ENCODE measurements at places on chromosomes 6 and 20. TPM values are rescaled to one million over a fixed set of nuclear protein-coding genes. Genes with fewer than 3 reads are reported as not detected.

Gene MYBL2
- total RNA-seq: under 0.01 TPM

DNA sequence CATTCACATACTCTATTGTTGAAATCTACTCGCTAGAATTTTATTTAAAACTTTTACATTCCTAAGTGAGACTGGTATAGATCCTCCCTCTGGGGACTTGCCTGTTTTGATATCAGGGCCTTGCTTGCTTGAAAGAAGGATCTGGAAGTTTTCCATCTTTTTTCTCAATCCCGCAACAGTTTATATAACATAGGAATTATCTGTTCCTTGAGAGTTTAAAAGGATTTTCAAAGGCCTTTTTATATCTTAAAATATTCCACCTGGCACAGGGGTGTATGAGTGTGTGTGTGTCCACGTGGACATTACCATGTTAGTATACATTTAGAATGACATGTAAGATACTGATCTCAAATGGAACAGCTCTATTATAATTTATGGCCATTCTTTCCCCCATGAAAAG, 96.3 kb downstream of the TRERF1 start:
- no peak for DNase-seq

Gene PDRG1
- 6.3 TPM for total RNA-seq

DNA sequence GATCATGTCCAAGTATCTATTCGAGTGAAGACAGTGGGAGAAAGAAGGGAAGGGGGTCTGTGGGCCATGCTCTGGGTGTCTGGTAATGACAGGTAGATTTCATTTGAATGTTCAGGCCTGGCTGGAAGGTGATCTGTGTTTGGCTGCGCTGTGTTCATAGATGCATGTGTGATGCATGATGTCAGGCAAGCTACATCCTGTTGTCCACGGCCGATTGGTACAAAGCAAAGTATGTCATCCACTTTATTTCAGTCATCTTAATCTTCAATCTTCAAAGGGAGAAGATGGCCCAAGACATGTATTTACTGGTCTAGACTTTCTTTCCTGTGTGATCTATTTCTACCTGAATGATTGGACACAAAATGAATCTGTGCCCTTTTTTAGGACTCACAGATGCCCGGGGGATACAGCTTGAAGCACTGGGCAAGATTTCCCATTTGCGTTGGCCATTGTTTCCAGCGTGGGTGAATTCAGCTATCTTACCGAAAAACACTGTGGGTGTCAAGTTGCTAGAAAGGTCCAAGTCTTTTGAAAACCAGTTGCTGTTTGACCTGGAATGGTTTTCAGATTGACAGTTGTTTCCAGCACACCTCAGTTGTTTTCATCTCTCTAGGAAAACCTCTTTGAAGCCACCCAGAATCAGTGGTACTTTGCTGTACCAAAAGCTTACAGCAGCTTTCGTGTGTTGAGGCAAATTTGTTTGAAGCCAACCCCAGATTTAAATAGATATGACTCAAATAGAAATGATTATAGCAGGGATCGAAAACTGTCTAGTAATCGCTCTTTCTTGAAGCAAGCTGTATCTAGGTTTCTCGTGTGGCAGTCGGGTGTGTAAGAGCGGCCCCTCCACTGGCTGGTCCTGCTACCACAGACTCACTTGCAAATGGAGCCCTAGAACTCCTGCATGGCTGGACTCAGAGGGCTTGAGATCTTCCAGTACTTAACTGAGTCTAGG, 27.2 kb downstream of the DUSP22 start:
- DNase-seq: no peak

Gene CDSN
- not detected for total RNA-seq

Gene SLC17A2
- total RNA-seq: not detected

DNA sequence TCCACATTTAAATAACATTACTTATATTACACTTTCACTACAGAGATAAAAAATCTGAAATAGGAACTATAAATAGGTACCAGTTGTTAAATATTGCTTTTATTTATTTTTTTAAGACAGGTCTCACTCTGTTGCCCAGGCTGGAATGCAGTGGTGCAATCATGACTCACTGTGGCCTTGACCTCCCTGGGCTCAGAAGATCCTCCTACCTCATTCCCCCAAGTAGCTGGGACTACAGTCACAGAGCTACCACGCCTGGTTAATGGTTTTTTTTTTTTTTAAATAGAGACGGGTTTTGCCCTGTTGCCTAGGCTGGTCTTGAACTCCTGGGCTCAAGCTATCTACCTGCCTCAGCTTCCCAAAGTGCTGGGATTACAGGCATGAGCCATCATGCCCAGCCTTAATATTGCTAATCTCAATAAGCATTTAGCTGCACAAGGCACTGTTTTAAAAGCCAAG, 17.3 kb downstream of the EEF1E1 start:
- peak; percentile 94 for DNase-seq

DNA sequence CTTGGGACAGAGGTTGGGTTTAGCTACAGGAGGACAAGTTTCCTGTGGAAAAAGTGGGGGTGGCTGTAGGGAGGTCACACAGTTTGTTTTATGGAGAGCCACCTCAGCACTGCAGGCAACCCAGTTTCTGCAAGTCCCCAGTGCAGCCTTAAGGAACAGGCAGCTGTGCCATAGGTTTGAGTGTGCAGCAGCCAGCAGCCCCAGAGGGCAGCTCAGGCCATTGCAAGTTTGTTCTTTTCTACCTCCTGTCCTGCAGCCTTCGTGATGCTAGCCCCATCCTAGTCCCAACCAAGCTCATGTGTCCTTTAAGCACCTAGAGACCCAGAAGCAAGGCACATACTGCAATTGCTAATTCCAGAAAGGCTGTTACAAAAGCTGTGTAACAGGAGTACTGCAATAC, 58.8 kb downstream of the ZBTB9 start:
- DNase-seq: no peak

Gene MPIG6B
- not detected for total RNA-seq

DNA sequence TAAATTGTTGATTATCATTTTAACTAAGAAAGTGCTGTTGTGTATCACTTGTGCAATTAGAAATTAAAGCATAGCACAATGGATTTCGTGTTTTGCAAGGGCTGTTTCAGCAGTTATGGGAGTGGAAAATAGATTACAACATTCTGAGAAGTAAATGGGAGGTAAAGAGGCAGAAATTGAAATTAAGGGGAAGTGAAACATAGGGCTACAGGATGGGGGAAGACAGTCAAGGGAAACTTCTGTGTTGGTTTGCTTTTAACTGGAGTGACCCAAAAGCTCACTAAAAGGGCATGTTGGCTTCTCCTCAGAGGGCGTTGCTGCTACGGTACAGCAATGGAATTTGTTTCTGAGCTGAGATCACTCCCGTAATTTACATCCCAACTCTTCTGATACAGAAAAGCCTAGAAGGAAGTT, 147.5 kb downstream of the BCAS1 start:
- DNase-seq: peak; percentile 37

DNA sequence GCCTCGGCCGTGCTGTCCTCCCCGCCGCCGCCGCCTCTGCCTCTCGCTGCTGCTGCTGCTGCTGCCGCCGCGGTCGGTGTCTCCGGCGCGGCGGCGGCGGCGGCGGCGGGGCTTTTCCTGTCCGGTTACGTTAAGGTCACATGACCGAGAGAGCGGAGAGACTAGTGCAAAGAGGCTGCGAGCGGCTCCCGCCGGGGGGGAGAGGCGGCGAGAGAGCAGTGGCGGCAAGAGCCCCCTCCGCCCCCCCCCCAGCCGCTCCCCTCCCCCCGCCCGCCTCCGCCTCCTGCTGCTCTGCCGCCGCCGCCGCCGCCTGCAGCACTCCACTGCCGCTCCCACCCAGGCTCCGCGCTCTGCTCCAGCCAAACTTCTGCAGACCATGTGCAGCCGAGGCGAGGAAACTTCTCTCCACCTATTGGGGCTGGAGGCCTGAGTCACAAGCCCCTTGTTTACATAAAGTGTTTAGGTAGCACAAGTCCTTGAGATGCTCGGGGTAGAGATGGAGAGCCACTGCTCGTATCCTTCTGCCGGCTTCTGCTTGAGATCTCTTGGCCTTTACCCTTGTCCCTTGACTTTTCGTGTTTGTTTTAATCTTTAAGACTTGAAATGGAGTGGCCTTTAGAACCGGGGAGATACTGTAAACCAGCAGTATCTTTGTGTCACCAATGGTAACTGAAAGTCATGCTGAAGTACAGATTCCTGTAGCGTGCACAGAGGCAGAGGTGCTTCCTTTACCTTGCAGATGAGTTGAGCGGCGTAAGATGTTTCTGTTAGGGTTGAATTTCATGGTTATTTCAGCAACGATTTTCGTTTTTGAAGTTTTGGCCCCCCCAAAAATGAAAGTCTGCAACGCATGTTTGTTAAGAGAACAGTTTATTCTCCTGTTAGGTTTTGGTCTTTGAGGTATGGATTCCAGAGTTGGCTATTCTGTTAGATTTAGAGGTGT, at the start of gene ZBTB2:
ZBTB2 (minus strand) TSS at position 89 of the 943 bp plus-strand sequence. CDS start 17,922 bp downstream, outside the sequence.
- DNase-seq: peak; percentile 73

DNA sequence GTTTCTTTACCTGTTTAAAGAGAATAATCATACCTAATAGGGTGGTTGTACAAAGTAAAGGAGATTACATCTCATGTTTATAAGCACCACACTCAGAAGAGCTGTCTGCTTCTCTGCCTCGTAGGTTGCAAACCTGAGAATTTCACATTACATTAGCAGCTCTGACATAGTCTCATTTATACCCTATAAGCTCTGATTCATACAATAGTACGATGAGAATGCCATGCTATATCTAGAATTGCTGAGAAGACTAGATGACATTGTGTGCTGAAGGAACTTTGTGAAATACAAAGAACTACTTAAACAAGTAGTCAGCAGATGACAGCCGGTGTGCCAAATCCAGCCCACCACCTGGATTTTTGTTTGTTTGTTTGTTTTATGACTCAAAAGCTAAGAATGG, 121.2 kb downstream of the ADAT2 start:
- DNase-seq: peak; percentile 91

Gene HLA-DQA2
- not detected for total RNA-seq

- DNase-seq: no peak
These were observed 6.1 kb upstream of the FRK start for GRCh38 chr6:116066789-116067188.

Gene MEA1
- total RNA-seq: 62.4 TPM

GRCh38 chr6:12034349-12034748, 22.2 kb downstream of the HIVEP1 start:
- no peak for DNase-seq

DNA sequence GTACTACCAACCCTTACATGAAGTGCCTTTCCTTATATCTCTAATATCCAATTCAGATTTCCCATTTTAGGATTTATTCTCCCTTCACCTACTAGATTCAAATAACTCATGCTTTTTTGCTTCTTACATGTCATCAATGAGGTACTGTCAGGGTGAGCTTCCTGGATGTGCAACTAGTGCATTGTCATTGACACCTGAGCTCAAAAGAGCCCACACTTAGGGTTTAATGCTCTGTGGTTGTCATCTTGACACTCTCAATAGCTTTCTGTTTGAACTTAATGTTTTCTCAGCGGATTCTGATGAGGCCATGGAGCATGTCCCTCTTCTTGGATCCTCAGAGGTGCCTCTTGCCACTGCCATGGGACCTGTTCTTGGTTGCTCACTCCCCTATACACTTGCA, 1033.3 kb upstream of the EYS start:
- no peak for DNase-seq

Gene SLCO4A1
- total RNA-seq: 1.6 TPM

- no peak for DNase-seq
These were observed 467.2 kb downstream of the TFAP2B start for GRCh38 chr6:51285876-51286275.

Gene SAMD3
- not detected for total RNA-seq

GRCh38 chr20:51811042-51811355, 8.7 kb upstream of the SALL4 start:
- DNase-seq: peak; percentile 63

GRCh38 chr20:17843246-17844132, 125.1 kb downstream of the SNX5 start:
- peak; percentile 64 for DNase-seq

GRCh38 chr6:117906507-117906957, 532 bp upstream of the SLC35F1 start:
- no peak for DNase-seq

DNA sequence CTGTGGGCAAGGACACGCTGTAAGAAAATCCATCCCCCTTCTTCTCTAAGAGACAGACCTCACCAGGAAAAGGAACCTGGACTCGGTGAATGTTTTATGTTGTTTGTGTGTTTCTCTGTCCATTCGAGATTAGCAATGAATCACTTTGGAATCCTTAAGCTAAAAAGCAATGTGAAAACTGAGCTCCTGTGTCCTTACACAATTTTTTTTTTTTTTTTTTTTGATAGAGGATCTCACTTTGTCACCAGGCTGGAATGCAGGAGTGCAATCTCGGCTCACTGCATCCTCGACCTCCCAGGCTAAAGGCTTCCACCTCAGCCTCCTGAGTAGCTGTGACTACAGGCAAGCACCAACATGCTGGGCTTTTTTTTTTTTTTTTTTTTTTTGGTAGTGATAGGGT, 32.1 kb downstream of the BFSP1 start:
- peak; percentile 90 for DNase-seq

Gene KCNK5
- total RNA-seq: 0.26 TPM

DNA sequence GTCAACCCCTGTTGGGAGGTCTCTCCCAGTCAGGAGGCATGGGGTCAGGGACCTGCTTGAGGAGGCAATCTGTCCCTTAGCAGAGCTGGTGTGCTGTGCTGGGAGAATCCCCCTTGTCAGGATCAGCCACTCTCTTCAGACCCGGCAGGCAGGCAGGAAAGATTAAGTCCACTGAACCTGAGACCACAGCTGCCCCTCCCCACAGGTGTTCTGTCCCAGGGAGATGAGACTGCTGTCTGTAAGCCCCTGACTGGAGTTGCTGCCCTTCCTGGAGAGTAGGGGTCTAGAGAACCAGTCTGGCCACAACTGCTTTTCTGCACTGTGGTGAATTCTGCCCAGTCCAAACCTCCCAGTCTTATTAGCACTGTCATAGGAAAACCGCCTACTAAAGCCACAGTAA, 677.8 kb upstream of the POU3F2 start:
- no peak for DNase-seq

Gene TRIM40
- not detected for total RNA-seq

DNA sequence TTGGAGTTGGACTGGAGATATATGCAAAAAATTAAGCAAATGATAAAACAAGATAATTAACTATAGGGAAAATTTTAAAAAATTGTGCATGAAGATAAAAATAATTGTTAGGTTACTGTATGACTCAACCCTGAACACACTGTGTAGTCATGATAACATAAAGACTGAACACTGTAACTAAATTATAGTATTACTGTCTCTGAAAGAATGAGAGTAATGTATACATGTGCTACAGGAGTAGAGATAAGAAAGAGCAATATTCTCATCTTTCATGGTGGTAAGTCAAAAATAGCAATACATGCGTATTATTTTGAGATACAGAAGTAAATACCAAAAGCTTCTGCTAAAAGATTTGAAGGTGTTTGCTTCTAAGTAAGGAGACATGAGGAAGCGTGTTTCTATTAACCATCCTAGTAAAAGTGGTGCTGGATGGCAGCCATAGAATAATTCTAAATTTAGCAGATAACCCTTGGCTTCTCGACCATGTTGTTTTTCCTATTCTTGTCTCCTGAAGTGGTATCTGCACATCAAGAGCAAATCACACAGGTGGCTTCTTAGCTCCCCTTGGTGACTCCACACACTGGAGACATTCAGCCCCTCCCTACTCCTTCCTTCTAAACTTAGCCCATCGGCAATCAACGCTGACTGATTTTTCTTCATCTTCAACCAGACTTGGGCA, 390.6 kb upstream of the PLCB4 start:
- no peak for DNase-seq

Data from bronchial epithelial cell (primary cell).